Esophagus squamous epithelium (tissue), 5 donors: ENCODE measurements at places on chromosomes 4 and X.

DNA sequence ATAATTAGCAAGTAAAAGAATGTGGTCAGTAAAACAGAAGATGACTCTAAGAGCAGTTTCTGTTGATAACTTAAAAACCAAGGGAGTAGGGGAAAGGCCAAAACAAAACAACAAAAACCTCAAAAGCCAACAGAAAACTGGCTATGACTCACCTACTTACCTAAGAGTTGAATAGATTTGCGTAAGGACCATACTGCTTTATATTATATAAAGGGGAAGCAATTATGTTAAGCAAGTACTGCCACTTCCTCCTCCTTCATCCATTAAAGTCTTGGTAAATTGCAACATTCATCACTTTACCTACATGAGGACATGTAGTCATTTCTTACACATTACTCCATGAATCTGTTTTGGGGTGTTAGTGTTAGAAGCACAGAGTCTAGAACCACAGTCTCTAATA, 85.9 kb upstream of the FAM47A start:
- no peak for DNase-seq

- no peak for DNase-seq
These were observed 76.4 kb upstream of the NHS start for GRCh38 chrX:17298564-17298963.

GRCh38 chr4:11650801-11651596, 222.3 kb upstream of the HS3ST1 start:
- DNase-seq = no peak

GRCh38 chr4:38319456-38320342, 344.3 kb upstream of the KLF3 start:
- DNase-seq = peak; percentile 24

DNA sequence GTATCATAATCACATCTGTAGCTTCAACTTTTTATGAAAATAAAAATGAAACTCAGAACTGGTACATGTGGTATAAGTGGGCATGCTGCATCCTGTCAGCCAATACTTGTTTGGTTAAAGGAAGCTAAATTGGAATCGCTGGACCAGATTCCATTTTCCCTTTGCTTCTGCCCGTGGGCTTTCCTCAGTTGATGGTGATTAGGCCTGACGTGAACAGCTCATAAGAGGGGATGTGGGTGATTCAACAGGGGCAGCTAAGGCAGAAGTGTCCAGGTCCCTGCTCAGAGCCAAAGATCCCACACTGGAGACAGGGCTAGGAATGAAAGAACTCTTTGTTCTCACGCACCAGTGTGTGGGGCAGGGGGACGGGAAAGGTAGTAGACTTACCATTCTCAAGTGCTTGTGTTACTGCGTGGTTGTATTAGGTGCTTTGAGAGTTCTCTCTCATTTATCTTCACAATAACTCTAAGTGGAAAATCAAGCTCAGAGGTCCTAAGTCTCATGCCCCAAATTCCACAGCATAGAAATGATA, 63.2 kb upstream of the GUCY1A1 start:
- no peak for DNase-seq

- no peak for DNase-seq
These were observed 402.7 kb downstream of the C4orf33 start for GRCh38 chr4:129498626-129499025.

- DNase-seq = no peak
These were observed 19.9 kb downstream of the MRFAP1 start for GRCh38 chr4:6660430-6660829.

DNA sequence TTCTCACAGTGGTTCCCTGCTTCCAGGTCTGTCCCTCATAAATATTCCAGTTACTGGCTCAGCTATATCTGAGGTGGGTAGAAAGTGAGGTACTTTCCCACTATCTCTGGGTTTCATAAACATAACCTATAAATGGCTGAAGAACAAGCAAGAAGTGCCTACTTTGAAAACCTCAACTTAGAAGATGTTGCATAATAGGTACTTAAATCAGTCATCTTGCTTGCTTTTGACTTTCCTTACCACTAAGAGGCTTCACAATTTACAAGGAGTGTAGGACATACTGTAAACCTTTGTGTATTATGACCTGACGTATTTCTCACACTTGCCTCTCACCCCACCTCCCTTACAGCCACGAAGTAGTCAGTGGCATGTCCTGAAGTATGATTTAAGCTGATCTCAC, 145.9 kb downstream of the PCDH19 start:
- no peak for DNase-seq

DNA sequence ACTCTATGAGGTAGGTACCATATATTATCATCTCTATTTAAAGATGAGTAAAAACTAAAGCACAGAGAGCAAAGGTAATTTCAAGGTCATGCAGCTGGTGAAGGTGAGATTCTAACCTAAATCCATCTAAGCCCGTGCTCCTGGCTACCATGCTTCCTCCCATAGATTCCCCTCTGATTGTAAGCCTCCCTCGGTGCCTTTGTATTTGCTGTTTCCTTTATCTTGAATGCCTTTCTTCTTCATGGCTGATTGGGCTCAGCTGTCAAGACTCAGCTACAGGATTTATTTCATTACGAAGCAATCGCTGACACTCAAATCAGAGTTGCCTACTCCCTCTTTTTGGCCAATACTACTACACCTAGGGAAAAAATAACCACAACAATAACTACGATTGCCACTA, 217.1 kb downstream of the ARAP2 start:
- no peak for DNase-seq

DNA sequence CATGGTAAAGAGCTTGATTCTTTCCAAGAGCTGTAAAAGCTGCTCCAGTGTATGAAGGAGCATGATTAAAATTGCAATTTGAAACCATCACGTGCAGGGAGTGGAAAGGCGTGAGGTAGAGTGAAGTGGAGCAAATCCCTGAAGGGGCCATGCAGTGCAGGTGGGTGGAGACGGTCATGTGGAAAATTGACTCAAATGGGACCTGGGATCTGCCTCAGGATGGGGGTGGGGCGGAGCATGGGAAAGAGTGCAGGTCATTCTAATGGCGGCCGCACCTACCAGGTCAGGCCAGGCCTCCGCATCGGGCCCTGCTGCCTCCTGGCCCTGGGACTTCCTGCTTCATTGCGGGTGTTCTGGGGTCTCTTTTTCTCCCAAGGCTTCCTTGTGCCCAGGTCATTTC, 25.3 kb upstream of the TRIM60 start:
- DNase-seq = no peak

- no peak for DNase-seq
These were observed 3.3 kb downstream of the HAND2 start for GRCh38 chr4:173526724-173527102.

DNA sequence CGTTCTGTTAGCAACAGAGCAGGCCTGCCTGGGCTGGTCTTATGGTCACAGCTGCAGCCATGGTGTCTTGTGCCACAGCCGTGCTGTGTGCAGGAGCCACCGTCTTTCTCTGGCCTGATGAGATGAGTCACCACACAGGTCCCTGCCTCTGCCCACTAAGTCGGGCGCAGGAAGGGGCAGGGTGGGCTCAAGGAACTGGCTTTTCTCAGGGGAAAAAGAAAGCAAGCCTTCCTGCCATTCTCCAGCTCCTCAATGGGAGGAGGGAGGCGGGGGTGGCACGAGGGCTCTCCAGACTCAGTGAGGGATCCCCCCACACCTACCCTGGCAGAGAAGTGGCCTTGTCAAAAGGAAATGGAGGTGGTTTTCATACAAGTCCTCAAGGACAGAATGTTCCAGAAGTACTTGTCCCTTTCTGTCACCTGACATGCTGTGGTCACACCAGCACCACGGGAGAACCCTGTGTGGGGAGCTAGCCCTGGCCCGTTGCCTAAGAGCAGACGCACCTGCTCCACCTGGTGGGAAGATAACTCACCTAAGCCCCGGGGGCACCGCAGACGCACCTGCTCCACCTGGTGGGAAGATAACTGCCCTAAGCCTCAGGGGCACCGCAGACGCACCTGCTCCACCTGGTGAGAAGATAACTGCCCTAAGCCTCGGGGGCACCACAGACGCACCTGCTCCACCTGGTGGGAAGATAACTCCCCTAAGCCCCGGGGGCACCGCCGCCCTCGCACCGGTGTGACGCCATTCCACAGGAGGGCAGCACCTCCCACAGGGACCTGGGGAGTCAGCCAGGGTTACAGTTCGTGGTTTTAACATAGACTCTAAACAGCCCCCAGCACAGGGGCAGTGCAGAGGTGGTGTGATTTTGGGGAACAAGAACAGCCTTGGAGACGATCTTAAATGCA, 18.5 kb downstream of the UVSSA start:
- no peak for DNase-seq

DNA sequence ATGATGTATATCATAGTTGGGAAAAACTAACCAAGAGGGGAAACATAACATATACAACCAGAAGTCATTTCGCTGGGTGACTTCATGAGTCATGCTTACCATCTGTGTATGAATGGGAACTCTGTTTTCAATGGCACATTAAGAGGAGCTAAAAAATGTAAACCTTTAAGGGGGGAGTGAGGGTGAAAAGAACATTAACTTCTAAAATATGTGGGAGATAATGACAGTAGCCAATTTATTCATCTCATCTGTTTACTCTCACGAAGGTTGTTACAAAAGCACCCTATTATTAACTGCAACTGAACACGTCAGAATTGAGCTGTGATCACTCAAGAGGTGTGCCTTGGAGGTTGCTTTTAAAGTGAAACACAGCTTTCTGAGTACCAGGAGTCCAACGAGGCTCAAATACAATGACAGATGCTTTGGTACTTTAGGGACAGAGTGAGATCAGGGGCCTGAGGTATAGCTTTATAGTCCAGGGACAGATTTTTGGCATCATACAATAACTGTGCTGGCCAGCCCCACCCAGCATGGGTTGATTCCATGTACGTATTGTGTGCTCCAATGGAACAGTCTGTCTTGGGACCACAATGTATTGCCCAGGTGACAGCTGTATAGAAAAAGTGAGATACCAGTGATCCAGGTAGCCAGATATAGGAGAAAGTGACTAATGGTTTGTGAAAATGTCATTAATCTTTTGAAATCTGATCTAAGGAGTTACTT, 107.3 kb downstream of the AMMECR1 start:
- DNase-seq = no peak

DNA sequence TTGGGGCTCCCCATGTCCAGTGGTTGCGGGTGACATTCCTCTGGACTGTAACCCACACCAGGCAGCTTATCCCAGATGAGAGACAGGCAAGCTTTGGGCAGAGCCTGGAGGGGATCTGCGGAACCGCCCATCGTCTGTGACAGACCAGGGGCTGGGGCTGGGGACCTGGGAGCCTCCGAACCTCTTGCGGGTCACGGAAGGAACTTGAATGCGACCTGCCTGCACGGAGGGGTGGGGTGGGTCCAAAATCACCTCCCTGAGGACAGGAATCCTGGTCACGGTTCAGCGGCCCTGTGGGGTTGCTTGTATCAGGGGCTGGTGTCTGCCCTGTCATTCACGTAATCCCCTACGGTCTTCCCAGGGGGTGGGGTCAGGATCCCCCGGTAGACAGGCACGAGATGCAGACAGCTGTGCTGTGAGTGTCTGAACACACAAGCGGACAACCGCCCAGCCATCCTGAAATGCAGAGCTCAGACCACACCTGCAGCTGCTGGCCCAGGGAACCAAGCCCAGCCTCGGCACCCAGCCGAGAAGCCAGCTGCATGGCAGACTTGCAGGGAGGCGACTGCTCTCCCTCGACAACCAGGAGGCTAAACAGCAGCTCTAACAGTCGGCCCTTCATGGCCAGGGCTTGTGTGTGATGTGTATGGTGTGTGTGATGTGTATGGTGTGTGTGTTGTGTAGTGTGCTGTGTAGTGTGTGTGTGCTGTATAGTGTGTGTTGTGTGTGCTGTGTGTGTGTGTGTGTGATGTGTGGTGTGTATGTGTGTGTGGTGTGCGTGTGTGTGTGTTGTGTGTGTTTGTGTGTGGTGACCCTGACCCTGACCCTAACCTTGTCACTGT, 105.9 kb upstream of the ADRA2C start:
- no peak for DNase-seq

- no peak for DNase-seq
These were observed 74.2 kb downstream of the LIMCH1 start for GRCh38 chr4:41611881-41612871.
